ENCODE measurements at places on chromosomes 6 and 20. TPM values are rescaled to one million over a fixed set of nuclear protein-coding genes. Genes with fewer than 3 reads are reported as not detected.

CCN6 gene
- not detected for total RNA-seq

NNAT gene
- 1,047 TPM for total RNA-seq

SLC16A10 gene
- total RNA-seq = 4.1 TPM

DNA sequence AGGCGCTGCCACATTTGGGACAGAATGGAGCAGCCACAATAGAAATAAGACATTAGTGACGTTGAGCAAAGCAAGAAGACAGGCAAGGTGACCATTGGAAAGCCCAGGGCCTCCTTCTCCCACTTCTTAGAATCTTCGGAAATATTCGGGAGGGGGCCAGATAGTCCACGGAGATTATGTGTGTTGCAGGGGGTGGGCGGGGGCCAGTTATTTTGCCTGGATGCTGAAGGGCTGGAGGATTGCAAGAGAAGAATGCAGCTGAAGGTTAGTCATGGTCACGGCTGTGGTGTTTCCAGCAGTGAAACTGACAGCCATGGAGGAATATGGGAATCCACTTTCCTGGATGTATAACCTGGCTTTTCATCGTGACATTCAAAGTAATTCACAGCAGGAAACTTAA lies 88.6 kb downstream of the CDH26 start:
- H3K27ac ChIP-seq = no peak overlapping the region
- no peak for DNase-seq
- H3K4me1 ChIP-seq = no peaks in the 10 kb centered on the region
- no peaks in the 10 kb centered on the region for H3K27me3 ChIP-seq
- H3K4me3 ChIP-seq = no peak overlapping the region

DNA sequence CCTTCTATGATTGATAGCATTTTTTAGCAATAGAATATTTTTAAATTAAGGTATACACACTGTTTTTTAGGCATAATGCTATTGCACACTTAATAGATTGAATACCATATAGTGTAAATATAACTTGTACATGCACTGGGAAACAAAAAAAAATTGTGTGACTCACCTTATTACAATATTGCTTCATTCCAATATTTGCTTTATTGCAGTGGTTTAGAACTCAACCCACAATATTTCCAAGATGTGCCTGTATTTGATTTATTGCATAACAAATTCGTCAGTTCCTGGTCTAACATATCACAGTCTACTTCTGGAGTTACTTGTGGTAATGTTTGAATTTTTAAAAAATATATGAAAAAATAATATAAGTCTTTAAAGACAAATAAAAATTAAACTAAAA lies 41.9 kb upstream of the DEFB112 start:
- no peaks in the 10 kb centered on the region for H3K27me3 ChIP-seq
- H3K4me3 ChIP-seq = no peak overlapping the region
- H3K36me3 ChIP-seq = no peaks in the 10 kb centered on the region
- no peak overlapping the region for H3K27ac ChIP-seq
- no peak for DNase-seq

DNA sequence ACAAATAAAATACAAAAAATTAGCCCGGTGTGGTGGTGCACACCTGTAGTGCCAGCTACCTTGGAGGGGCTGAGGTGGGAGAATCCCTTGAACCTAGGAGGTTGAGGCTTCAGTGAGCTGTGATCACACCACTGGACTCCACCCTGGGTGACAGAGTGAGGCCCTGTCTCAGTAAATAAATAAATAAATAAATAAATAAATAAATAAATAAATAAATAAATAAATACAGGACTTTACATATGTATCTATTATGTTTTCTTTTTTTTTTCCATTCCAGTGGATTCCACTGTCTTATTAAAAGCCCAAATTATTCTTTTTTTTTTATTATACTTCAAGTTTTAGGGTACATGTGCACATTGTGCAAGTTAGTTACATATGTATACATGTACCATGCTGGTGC lies 41.1 kb upstream of the ENPP5 start:
- H3K36me3 ChIP-seq = no peaks in the 10 kb centered on the region
- DNase-seq = no peak
- no peaks in the 10 kb centered on the region for H3K4me1 ChIP-seq
- no peak overlapping the region for H3K4me3 ChIP-seq
- H3K27me3 ChIP-seq = no peaks in the 10 kb centered on the region

DNA sequence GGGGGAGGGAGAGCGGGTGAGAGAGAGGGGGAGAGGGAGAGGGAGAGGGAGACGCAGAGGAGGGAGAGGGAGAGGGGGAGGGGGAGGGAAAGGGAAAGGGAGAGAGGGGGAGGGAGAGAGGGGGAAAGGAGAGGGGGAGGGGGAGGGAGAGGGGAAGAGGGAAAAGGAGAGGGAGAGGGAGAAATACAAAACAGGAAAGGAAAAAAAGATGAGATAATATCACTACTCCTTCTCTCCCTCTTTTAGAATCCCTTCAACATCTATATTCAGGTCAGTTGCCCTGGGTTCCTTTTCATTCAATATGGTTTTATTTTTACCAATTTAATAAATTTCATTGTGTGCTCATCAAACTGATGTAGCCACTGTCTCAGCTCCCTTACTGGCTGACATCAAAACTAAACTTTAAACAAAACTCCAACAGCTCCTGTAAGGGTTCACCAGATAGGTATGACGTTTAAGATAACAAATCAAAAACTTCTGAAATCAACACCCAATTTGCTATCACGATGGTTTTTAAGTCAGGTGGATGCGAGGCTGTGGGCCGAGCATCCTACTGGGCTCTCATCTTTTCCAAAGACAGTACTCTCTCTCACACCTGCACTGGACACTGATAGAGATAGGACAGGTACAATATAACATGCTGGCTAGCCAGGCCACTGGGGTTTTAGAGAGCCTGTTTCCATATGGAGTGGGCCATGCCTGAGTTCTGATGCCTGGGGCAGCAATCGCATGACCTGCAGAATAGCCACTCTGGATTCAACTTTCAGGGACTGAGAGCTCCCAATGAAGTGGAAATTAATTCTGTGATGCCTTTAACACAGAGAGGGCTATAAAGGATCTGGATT lies 99.5 kb downstream of the FYN start:
- no peaks in the 10 kb centered on the region for H3K36me3 ChIP-seq
- H3K4me1 ChIP-seq = peaks cover 67% of the 10 kb centered on the region
- peaks cover 10% of the 10 kb centered on the region for H3K27me3 ChIP-seq
- DNase-seq = no peak

- no peak for DNase-seq
- H3K4me3 ChIP-seq = no peak overlapping the region
- H3K36me3 ChIP-seq = peaks cover 13% of the 10 kb centered on the region
- no peaks in the 10 kb centered on the region for H3K27me3 ChIP-seq
- H3K4me1 ChIP-seq = peaks cover 8% of the 10 kb centered on the region
Measured at GRCh38 chr6:317448-318144, 25.3 kb downstream of the DUSP22 start.

All from glutamatergic neuron (in vitro differentiated cells).